ENCODE measurements at places on chromosomes 1 and 21.

- DNase-seq, result no peak
These were observed 33.2 kb downstream of the SSBP3 start for GRCh38 chr1:54372978-54373377.

DNA sequence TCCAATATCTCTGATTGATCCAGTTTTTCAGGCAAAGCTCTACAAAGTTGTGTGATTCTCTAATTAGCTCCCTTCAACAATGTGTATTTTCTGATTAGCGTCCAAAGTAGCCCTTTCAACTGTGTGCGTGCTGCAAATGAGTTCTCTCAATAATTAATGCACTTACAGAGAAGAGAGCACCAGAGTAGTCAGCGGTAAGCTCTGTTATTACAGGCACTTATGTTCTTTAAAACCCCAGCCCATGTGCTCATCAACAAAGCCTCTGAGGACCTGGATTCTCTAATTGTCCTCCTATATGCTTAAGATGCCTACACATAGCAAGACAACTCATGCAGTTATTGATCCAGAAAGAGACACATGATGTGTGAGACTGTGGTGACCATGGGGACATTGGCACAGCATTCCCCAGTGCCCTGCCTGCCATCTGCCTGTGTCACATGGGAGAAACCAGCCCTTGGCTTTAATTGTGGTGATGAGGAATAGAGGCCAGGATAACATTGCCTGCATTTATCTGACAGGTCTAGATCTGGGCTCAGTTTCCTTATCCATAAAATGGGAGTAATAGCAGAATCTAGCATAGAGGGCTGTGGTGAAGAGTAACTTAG is 151.7 kb downstream of the PCP4 start:
- DNase-seq, result no peak

DNA sequence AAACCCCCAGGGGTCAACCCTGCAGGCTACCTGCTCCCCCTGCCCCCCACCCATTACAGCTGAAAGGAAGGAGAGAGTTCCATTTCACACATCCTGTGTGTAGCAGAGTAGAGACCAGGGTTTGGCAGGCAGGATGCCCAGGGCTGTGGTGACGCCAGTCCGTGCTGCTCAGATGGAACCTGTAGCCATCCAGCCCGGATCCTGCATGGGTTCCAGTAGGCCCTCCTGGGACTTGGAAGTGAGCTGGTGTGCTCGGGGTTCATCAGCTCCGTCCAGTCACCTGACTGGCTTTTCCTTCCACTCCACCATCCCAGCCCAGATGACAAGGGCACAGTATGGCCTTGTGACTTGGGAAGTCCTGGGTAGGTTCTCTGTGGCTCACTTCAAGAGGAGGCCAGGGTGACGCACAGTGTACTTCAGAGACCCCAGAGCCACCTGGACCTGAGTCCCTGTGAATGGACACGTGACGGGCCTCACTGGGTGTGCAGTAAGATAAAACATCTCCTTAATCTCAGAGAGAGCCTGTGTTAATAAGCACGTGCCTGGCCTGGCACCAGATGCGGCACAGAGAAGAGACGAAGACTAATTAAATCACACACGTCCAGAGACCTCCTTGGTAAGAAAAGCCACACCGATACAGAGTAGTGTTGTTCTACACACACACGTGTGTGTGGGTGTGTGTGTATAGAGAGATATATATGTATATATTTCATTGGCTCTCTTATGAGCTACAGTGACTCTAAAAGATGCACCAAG is 16.0 kb downstream of the ITPKB start:
- no peak for DNase-seq

- no peak for DNase-seq
These were observed 75.0 kb downstream of the CLIC6 start for GRCh38 chr21:34743831-34744230.

DNA sequence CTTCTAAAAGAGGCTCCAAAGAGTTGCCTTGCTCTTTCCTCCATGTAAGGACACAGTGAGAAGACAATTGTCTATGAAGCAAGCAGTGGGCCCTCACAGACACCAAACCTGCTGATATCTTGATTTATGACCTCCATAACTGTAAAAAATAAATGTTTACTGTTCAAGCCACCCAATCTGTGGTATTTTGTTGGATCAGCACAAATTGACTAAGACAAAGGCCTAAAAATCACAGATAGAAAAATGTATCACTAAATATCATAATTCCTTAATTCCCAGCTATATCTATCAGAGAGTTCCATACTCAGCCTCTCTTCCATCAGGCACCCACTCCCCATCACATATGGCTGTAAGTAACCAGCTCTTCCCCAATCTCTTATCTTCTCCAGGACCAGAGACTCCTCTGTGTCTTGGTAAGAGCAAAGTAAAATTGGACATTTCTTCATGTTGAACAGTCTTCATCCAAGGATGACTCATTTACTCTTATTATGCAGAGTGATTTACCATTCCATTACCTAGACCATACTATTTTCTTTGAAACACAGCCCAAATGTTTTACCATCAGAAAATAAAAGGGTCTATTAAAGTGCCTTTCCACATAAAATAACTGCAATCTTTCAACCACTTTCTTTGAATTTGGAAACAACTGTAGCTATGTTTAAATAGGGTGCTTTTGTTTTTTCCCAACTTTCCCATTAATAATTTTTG is 503.6 kb downstream of the MRPL39 start:
- DNase-seq, result no peak

DNA sequence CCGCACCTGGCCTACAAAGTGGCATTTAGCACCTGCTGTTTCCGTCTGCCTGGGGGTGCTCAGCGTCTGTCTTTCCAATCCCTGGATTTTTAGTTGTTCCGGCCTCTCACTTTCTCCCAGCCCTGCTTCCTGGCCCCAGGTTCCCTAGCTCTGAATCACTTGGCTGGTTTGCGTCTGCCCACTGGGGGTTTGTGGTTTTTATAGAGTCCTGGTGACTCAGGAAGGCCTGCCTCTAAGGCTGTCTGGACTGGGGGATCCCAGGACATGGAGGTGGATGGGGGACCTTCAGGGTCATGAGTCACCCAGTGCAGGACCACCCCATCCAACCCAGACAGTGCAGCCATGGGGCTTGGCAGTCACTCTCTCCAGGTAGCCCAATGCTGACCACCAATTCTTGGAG is 53.5 kb downstream of the MRPL37 start:
- DNase-seq, result no peak

DNA sequence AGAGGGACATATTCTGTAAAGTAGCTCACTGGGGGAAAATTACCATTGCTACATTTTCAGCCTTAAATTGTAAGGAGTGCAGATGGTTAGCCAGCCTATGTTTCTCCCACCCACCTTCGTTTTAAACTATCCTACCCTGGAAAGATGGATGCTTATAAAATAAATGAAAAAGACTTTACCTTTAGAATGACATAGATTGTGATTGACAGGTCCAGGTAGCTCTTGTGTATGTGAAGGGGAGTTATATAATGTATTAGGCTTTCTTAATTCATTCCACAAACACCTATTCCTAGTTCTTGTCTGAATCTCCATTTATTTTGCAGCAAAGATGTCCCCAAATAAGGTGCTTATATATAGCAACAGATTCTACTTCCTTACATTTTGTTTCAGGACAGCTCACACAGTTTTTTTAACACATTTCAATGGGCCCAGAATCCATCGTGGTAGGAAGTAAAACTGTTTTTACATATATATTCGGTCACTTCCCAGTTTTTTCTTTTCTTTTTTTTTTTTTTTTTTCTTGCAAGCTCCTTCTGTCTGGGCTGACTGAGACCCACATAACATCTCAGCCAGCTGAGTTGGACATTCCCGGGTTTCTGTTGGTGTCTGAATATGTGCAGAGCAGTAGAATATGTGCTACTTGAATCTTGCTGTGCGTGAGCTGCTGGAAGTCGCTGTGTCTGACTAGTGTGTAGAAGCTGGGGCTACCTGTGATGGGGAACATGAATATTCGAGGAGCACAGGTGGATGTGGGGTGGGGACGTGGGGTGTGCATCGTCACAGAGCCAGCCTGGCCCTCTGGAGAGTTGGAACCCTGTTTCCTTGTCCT is 27.8 kb downstream of the UCK2 start:
- no peak for DNase-seq

DNA sequence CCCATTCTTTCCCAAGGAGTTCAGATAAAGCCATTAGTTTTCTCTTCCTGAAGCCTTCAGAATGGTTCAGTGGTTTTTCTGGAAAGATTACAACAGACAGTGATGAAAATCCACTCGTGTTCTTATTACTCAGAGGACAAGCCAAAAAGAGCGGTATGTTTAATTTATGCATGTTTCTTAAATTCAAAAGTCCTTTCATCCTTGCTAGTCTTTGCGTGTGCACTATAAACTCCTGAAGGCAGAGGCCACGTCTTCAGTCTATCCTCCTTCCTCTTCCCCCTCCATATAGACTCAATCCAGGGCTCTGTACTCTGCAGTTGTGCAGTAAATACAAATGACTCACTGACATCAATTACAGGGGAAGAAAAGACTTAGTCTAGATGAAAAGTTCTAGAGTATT is 409.2 kb upstream of the PLXNA2 start:
- DNase-seq, result no peak

GRCh38 chr1:25563330-25564215 is 20.2 kb downstream of the LDLRAP1 start:
- DNase-seq, result no peak

DNA sequence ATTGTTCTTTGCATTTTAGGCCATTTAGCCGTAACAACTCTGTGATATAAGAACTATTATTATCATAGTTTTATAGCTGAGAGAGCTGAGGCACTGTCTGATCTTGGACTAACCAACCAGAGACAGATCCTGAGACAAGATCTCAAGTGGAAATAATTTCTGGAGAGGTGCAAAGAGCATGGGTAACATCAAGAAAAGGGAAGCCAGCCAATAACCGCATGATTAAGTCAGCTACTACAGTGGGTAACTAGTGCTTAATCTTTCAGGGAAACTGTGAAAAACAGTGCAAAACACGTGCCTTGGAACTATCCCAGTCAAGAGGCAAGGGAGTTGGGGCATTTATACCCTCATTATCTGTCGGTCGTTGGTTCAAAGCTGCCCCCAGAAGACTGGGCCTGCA is 105.8 kb downstream of the OMA1 start:
- DNase-seq, result no peak

GRCh38 chr1:20114021-20114648 is 5.2 kb downstream of the PLA2G2D start:
- DNase-seq, result no peak

GRCh38 chr1:57850176-57850940 is 426.5 kb upstream of the DAB1 start:
- DNase-seq, result no peak

DNA sequence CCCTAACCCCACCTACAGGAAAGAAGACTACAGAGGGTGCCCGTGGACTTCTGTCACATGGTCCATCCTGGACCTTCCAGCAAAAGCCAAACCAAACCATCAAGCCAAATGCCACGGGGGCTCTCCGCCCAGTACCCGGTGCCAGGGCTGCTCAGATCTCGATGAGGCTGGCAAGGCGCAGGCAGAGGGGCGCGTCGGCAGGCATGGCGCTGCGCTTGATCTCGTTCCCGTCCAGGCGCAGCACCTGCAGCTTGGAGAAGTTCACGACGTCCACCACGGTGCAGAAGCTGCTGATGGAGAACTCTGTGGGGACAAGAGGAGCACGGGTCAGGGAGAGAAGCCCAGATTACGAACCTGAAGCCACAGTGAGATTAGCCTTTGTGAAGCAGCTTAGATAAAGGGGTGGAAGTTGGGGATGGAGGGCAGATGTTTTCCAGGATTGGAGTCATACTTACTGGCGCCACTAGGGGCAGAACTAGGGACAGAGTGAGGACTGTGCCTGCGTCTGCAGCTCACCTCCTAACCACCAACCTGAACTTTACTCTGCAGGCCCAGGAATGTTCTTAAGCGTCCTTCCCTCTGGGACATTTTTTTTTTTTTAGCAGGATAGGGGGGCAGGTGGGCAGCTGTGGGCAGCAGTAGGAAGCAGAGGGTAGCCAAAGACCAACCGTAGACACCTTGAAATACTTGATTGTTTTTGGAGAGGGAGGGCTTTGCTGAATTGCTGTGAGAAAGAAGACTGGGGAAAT is 8.6 kb downstream of the FMOD start:
- no peak for DNase-seq

GRCh38 chr1:228180959-228181644 is 15.5 kb downstream of the IBA57 start:
- no peak for DNase-seq

DNA sequence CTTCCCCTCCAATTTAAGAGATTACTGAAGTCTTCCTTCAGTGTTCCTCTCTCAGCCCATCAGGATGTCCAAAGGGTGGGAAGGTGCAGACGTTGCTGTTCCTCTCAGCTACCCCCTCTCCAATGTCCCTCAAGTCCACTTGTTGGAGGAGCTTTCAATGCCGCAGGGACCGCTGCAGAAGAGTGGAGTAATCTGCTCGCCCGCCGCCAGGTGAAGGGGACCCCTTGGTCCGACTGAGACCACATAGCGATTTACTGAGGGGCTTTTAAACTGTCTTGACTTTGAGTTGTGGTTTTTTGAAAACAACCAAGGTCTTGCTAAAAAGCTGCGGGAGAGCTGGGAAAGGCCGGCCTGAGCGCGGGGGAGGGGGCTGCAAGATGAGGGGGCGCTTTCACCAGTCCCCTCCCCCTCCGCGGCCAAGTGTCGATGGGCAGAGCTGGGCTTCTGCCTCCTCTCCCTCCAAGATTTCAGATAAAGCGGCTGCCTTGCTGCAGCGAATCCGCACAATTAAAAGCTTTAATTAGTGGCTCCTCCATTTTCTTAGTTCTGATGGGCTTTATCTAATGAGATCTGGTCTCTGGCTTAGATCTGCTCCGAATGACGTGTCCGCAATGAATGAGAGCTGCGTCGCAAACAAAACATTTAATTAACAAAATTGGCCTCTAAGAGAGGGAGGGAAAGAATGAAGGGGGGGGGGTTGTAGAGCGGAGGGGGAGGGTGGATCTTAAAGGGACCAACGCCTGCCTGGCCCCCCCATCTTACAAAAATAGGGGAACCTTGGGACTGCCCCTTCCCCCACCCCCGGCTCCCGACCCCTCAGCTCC is 5.9 kb downstream of the LMO4 start:
- no peak for DNase-seq

GRCh38 chr1:172753964-172754363 is 95.1 kb downstream of the FASLG start:
- no peak for DNase-seq

DNA sequence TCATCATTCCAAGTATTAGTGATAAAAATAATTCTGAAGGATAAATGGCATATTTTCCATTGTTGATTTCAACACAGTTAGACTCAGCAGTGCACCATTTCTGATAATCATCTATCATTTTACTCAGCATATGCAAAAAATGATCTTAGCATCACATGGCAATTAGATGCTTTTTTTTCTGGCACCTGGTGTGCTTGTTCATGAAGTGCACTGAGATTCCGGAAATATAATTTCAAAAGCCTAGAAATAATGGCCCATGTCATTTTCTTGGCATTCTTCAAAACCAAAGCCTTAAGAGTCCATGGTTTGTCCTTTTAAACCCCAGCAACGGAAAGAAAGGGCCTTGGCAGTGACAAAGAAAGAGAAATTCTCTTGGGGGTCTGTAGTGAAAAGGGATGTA is 278.8 kb downstream of the KIF26B start:
- DNase-seq, result no peak

- no peak for DNase-seq
These were observed 46.7 kb upstream of the SLC19A1 start for GRCh38 chr21:45588871-45589491.

DNA sequence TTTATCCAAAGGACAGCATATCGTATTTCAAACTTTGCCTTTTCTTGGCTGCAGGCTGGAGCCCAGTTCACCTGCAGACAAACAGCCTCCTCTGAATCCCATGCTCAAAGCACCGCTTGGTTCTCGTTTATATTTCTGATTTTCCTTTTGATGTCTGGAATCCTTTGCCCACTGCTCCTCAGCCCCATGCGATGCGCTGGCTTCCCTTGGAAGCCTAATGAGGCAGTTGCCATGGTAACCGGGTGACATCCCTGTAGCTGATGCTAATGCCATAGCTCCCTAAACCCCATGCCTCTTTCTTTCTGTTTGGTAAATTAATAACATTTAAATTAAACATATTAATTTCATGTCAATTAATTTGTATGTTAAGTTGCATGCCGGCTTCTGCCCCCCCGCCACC is 327.1 kb downstream of the PRDM2 start:
- no peak for DNase-seq
